ENCODE measurements at places on chromosomes 16 and 17.

DNA sequence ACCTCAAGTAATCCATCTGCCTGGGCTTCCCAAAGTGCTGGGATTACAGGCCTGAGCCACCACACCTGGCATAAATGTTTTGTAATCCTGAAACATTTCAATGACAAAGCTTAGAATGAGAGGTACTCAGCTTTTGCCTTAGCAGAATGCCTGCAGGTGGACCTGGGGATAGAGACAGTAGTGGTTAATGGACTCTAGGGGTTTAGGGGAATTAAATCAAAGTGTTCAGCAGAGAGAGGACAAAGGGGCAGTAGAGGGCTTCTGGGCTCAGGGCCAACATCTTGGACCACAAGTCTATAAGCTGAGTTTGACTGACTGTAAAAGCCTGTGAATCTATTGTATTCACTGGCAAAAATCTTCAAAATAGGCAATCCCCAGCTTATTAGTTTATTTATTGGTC, 36.0 kb upstream of the MED13 start:
- no peak for DNase-seq

- no peak for DNase-seq
These were observed 281.4 kb upstream of the DYNLRB2 start for GRCh38 chr16:80259290-80259805.

- DNase-seq: peak; percentile 72
These were observed 44.5 kb downstream of the LAT start for GRCh38 chr16:29029168-29029994.

GRCh38 chr17:28563475-28563874, 7.8 kb downstream of the PIGS start:
- DNase-seq: no peak

- no peak for DNase-seq
These were observed 56.7 kb upstream of the NOG start for GRCh38 chr17:56536766-56537165.

DNA sequence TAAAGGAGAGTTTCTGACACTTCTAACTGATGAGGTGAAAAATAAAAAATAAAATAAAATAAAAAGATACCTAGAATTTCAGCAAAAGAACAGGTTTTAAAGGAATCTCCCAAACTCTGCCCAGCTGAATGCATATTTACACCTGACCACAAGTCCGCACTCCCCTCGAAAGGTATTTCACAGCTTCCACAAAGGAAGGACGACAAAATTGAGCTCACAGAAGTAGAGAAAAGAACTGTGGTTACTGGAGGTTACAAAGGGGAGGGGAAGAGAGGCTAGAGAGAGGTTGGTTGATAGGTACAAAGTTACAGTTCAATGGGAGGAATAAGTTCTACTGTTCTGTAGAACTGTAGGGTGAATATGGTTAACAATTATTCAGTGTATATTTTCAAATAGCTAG, 5.0 kb downstream of the LITAF start:
- no peak for DNase-seq

- no peak for DNase-seq
These were observed 40.3 kb downstream of the MEAK7 start for GRCh38 chr16:84464116-84464515.

DNA sequence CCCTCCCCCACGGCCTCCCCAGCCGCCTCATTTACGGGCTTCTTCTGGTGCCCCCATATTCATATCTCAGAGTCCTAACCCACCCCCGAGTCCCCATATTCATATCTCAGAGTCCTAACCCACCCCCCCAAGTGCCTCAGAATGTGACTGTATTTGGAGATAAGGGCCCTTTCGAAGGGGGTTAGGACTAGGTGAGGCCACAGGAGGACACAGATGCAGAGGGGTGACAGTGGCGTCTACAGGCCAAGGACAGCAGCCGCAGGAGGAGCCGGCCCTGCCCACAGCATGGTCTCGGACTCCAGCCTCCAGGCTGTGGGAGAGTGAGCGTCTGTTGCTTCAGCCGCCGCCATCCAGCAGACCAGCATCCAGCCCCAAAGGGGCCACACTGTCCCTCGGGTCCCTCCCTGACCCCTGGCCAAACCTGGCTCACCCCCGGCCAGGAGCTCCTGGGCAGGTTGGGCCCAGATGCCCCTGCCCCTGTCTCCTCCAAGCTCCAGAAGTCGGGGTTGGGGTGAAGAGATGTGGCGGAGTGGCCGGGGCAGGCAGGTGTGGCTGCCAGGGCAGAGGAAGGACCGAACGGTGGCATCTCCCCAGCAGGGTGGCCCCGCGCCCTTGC, 25.5 kb downstream of the CACNA1H start:
- DNase-seq: no peak

- DNase-seq: no peak
These were observed 1.2 kb downstream of the USP43 start for GRCh38 chr17:9646546-9646885.

DNA sequence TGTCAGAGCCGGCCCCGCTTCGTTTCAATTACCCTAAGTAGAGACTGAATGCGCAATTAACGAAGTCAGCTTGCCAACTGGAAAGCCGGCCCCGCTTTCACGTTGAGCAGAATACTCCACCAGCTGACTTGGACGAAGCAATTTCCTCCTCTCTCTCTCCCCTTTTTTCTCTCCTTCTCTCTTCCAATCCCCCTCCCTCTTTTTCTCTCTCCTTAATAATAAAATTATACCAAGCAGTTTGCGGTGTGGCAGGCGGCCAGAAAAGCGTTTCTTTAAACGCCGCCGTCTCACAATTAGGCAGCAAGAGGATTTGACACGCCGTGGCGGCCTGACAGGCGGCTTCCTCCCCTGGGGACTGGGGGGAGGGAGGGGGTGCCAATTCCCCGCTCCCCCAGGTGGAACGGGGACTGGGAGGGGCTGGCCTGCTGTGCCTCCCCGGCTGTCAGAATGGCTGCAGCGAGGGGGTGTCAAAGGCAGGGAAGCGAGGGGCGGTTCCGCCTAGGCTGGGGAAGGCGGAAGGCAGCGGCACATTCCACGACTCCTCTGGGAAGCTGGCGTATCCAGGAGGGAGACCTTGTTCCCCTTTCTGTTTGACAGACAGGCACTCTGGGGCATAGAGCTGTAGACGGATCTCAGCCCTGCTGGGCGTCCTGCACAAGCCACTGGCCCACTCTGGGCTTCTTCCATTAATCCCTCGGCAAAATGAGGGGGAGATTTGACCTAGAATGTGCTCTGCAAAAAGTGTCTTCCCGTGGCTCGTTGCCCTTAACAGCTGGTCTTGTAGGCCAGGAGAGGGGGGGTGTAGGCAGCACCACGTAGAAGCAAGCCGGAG, 52.7 kb downstream of the SREBF1 start:
- no peak for DNase-seq

DNA sequence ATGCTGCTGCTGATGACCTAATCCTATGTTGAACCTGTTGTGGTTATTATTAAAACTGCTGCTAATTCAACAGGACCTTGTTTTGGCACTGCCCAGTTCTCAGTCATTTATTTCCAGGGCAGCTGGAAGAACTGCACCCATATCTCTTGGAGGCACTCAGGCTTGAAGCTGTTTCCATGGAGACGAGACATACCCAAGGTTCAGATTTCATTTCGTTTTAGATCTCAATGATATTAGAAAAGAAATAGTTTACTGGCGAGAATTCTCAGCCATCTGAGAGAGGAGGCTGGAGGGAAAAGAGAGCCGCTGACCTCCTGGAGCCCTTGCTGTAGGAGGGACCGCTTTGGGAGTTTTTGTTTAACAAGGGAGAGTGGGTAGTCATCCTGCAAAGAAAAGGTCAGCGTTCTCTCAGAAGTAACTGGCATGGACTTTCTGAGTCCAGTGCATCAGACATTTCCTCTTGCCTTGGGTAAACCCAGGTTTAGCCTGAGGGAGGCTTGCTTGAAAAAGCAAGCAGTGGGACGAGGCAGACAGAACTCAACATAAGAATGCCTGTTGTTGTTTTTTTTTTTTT, 75.4 kb downstream of the YPEL2 start:
- DNase-seq: no peak

DNA sequence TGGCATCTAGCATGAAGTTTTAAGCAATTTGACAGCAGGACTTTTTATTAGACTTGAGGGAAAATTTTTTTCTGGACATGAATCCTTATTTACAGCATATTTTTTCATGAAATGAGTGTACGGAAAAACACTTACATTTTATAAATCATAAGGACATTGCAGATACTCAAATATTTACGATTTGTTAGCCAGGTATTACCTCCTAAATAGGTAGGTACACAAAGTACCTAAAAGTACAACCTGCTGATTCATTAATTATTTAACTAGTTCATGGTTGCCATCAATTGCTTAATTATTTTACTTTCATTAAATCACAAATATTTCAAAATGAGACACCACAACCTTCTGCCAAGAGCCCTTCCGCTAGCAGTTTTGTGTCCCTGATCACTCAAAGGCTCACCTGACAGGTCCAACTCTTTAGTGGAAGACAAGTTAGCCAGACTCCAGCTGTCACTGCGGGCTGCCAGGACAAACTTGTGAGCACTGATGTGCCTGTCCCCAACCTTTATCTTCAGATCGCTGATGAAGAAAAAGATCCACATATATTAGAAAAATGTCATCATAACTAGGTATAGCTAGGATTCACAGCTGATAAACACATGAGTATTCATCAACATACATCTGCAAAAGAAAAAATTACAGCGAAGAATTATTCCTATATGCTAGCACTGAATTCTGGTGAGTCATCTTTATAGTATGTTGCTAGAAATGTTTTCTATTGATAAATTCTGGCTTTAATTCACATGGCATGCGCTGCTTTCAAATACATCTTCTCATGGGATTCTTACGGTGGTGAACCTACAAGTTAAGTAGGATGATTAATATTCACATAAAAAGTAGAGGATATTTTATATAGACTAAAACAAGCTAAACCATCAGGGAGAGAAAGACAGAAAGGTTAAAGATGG, 28.2 kb downstream of the ANKFY1 start:
- no peak for DNase-seq

DNA sequence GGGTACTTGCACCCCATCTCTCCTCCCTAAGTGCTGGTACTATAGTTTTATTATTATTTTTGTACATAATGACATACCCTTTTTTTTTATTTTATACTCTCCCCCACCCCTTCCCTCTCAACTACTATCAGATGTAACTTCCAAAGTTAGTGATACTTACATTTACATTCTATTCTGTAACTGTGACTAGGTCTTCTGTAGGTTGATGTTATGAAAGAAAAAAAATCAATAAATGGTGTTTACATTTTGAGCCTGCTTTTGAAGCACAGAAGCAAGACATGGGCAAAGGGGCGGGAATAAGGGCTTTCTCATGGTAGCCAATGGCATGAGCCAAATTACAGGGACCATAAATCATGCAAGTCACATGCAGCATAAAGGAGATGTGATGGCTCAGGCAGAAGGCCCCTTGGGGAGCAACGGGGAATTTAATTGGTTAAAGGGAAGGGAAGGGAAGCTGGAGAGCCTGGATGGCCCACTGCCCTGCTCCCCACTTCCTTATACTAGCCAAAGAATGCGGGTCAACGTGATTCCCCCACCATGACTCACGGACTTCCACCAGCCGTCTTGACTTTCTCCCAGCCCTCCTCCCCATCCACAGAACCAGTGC, 2.4 kb upstream of the ACSF2 start:
- DNase-seq: no peak

- no peak for DNase-seq
These were observed 35.4 kb downstream of the CHD9 start for GRCh38 chr16:53090286-53090590.

DNA sequence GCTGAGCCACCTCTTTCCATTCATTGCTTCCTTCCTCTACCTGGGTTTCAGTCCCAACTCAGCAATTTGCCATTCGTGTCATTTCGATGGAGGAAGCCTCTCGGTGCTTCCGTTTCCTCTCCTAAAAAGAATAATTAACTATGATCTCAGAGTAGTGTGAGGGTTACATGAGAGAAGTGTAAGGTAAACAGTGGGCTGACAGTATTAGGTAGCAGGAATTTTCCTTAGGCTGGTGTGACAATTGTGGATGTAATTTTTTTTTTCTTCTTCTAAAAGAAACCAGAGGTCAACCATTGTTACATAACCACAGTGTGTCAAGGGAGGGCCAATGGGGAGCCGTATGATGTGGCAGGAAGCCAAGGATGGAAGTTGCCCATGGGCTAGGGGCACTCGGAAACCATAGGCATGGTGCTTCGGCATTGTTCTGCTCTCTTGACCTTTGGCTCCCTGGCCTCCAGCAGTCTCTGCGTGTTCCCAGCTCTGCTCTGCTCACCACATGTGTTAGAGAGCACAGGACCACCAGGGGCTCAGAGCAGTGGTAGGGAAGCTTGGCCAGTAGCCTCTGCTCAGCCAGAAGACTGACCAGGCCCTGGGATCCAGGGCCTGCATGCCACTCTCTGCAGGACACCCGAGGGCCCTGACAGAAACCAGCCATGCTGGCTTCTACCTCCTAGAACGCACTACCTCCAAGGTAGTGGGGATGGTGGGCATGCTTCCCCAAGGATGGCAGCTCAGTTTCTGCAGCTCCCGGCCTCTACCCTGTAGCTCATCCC, 2.0 kb upstream of the TOP2A start:
- no peak for DNase-seq

- no peak for DNase-seq
These were observed 369.6 kb upstream of the MAF start for GRCh38 chr16:79970087-79970486.

DNA sequence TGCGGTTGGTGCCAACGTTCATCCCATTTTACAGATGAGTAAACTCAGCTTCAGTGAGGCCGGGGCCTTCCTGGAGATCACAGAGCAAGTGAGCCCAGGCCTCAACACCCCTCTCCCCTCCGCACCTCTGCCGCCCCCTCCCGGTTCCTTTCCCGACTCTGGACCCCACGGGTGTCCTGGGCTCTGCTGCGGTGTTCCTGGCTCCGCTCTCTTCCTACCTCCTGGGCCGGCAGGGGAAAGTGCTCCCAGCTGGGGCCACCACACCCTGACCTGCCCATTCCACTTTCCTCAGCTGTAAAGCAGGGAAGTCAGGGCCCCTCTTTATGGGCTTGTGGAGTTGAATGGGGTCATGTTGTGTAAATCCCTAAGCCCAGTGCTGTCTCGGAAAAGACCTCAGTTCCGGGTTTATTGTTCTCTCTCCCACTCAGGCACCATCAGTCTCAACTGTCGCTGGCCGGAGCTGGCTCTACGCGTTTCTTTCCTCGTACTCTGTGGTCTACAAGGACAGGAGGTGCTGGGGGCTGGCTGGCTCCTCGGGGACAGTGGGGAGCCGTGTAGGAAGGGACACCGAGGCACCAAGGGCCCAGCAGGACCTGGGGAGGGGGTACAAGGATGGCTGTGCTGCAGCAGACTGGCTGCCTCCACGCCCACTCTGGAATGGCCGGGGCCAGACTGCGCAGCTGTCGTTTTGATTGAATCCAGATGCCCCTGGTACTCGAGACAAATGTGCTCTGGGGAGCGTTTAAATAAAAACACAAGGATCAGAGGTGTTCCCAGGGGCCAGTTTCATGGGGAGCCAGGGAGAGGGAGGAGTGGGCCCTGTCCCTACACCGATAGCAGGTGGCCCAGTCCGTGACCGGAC, 21.7 kb upstream of the ACSF3 start:
- DNase-seq: no peak

DNA sequence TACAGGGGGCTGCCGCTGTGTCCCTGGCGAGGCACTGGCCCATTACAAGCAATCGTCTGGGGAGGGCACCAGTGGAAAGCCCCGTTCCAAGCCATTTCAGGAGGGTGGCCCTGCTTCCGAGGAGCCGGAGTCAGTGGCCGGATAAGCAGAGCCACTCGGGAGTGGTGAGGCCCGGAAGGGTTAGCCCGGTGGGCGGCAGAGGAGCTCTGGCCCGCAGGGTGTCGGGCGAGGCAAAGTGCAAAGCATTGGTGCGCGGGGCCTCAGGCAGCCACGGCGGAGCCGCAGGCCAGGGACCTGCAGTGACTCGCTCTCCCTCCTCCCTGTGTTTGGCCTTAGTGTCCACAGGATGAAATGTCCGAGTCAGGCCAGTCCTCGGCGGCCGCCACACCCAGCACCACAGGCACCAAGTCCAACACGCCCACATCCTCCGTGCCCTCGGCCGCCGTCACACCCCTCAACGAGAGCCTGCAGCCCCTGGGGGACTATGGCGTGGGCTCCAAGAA, 24.6 kb downstream of the NME3 start:
- DNase-seq: no peak
